ENCODE measurements at places on chromosomes 6 and 20. TPM values are rescaled to one million over a fixed set of nuclear protein-coding genes. Genes with fewer than 3 reads are reported as not detected.
A peak's percentile ranks its signal among the peaks of the same experiment; 100 is the strongest.

- H3K4me3 ChIP-seq: no peak overlapping the region
- H3K27ac ChIP-seq: no peak overlapping the region
- DNase-seq: no peak
- H3K27me3 ChIP-seq: no peaks in the 10 kb centered on the region
- no peaks in the 10 kb centered on the region for H3K4me1 ChIP-seq
Measured at GRCh38 chr6:84977363-84977705, 212.9 kb upstream of the TBX18 start.

DNA sequence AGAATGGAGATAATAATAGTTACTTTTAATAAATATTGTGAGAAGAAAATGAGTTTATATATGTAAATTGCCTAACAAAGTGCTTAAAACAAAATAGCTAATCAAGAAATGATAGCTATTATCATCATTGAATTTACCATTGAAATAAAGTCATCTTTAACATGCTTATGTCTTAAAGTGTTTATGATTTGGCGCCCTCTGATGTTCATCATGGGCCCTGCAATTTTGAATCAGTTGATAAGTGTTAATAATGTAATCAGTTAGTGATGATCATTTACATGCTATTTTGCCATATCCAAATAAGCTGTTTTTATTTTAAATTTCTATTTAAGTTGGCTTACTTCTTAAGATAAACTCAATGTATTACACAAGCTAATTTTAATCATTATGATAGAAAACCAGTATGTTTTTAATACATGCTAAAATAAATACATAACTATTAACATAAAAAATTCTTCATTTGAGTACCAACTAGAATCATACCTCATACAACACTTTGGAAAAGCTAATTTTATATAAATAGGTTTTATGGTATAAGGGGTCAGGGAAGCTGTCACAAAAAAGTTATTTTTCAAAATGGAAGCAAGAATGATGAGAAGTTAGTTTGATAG is 39.2 kb upstream of the TPD52L1 start:
- no peak overlapping the region for H3K4me3 ChIP-seq
- no peaks in the 10 kb centered on the region for H3K36me3 ChIP-seq
- H3K27me3 ChIP-seq: peaks cover 1% of the 10 kb centered on the region
- H3K4me1 ChIP-seq: no peaks in the 10 kb centered on the region
- H3K27ac ChIP-seq: no peak overlapping the region

- H3K36me3 ChIP-seq: peaks cover 46% of the 10 kb centered on the region
- H3K4me1 ChIP-seq: peaks cover 38% of the 10 kb centered on the region
- H3K27ac ChIP-seq: peak overlapping the region; percentile 85
- no peaks in the 10 kb centered on the region for H3K27me3 ChIP-seq
- H3K4me3 ChIP-seq: no peak overlapping the region
Measured at GRCh38 chr6:13302291-13302690, 26.0 kb downstream of the TBC1D7 start.

GRCh38 chr6:39440039-39440426 is 117.5 kb upstream of the KCNK16 start:
- H3K36me3 ChIP-seq: no peaks in the 10 kb centered on the region
- H3K27ac ChIP-seq: no peak overlapping the region
- DNase-seq: no peak
- no peak overlapping the region for H3K4me3 ChIP-seq
- H3K27me3 ChIP-seq: peaks cover 9% of the 10 kb centered on the region

Gene IPCEF1
- 24.3 TPM for total RNA-seq

Gene CLDN20
- total RNA-seq: not detected

Gene EFCAB8
- total RNA-seq: 0.89 TPM

Gene GDAP1L1
- total RNA-seq: 0.18 TPM

Gene NNAT
- not detected for total RNA-seq

Gene SMOC2
- total RNA-seq: not detected
